Left ventricle myocardium inferior (tissue), 1 donor: ENCODE measurements at places on chromosomes 5 and 9.

DNA sequence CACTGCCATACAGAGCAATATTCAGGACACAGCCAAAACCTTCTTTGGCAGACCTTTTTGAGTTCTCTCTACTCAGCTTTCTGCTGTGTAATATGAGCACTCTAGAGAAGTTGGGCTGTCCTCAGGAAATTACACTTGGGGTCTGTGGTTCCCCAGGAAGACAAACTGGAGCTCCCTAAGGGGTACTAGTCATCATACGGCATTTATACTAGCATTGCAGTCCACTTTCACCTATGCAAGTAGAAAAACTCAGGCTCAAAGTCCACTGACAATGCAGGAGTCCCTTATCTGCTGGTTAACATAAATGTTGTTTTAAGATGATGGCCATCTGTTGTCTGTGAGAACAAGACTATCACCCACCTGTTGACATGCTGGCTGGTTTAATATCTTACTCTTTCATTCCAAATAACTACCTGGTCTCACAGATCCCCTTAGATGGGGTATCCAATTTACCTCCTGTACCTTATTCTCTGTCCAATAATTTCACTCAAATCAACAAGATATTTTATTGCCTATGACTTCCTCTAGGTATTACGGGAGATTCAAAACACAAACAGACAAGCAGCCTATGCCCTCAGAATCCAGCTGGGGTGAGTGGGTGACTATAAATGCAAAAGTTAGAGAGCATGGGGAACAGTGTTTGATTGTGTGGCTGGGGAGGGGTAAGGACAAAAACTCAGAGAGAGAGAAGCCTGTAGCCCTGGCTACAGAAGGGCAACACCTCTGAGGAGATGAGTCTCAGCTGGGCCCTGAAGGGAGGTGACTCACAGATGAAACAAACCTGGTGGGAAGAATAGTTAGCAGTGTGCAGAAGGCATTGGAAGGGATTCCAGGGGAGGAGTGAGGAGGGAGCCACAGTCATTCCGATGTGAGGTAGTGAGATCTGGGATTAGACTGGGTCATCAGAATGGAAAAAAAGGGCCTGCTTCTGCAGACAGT lies 10.2 kb downstream of the DOCK8 start:
- H3K27me3 ChIP-seq = peaks cover 9% of the 10 kb centered on the region
- no peak overlapping the region for H3K4me3 ChIP-seq
- no peak for DNase-seq

GRCh38 chr9:114413861-114414301 lies 26.1 kb upstream of the AKNA start:
- H3K4me3 ChIP-seq = no peak overlapping the region
- no peaks in the 10 kb centered on the region for H3K36me3 ChIP-seq
- H3K27me3 ChIP-seq = peaks cover 18% of the 10 kb centered on the region
- no peak for DNase-seq
- no peaks in the 10 kb centered on the region for H3K4me1 ChIP-seq
- no peak overlapping the region for H3K27ac ChIP-seq

GRCh38 chr5:139747583-139748504 lies 47.8 kb upstream of the PSD2 start:
- peaks cover 65% of the 10 kb centered on the region for H3K27me3 ChIP-seq
- no peaks in the 10 kb centered on the region for H3K36me3 ChIP-seq
- peak; percentile 49 for DNase-seq
- H3K4me1 ChIP-seq = peaks cover 37% of the 10 kb centered on the region

GRCh38 chr9:72139226-72139625 lies 10.0 kb upstream of the GDA start:
- no peaks in the 10 kb centered on the region for H3K4me1 ChIP-seq
- DNase-seq = no peak
- H3K36me3 ChIP-seq = no peaks in the 10 kb centered on the region
